ENCODE measurements at places on chromosomes 6 and 20. TPM values are rescaled to one million over a fixed set of nuclear protein-coding genes. Genes with fewer than 3 reads are reported as not detected.

DNA sequence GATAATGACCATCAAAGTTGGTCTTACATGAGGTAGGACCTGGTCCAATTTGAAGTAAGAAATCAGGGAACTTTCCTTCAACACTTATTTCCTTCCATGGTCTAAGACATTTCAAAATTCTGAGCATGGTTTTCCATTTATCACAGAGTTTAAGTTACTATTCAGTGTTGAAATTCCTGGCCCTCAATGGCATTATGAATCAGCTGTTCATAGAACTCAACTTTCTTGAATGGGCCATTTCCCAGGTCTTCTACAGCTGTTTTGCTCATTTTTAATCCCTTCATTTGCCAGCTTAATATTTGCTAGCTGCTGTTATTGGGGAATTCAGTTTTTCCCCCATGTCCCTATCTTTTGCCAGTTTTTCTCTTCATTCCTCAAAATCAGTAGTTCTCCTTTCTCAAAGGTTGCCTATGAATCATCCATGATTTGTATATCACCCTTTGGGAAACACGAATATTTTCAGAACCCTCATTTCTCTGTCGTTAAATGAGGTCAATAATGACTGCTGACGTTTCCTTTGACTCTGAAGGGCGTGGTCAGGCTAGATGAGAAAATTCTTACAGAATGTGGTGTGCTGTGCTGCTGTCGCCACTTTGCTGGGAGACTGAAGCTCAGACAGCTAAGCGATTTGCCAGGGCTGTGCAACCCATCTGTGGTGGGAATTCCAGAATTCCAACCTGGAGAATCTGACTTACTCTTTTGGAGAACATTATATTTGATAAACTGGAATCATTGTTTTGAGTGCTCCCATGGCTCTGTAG lies 216.5 kb upstream of the FLRT3 start:
- no peaks in the 10 kb centered on the region for H3K36me3 ChIP-seq
- H3K27me3 ChIP-seq: no peaks in the 10 kb centered on the region
- H3K4me1 ChIP-seq: no peaks in the 10 kb centered on the region
- no peak overlapping the region for H3K27ac ChIP-seq
- H3K4me3 ChIP-seq: no peak overlapping the region

- peak overlapping the region; percentile 64 for H3K4me3 ChIP-seq
- H3K4me1 ChIP-seq: peaks cover 5% of the 10 kb centered on the region
- peaks cover 16% of the 10 kb centered on the region for H3K27me3 ChIP-seq
- H3K27ac ChIP-seq: no peak overlapping the region
- H3K36me3 ChIP-seq: no peaks in the 10 kb centered on the region
Measured at GRCh38 chr20:44326391-44327159, 10.3 kb upstream of the R3HDML start.

GRCh38 chr6:147156799-147157382 lies 47.3 kb upstream of the STXBP5 start:
- no peak overlapping the region for H3K27ac ChIP-seq
- H3K4me1 ChIP-seq: peaks cover 4% of the 10 kb centered on the region
- H3K4me3 ChIP-seq: no peak overlapping the region
- no peaks in the 10 kb centered on the region for H3K27me3 ChIP-seq
- no peak for DNase-seq

DNA sequence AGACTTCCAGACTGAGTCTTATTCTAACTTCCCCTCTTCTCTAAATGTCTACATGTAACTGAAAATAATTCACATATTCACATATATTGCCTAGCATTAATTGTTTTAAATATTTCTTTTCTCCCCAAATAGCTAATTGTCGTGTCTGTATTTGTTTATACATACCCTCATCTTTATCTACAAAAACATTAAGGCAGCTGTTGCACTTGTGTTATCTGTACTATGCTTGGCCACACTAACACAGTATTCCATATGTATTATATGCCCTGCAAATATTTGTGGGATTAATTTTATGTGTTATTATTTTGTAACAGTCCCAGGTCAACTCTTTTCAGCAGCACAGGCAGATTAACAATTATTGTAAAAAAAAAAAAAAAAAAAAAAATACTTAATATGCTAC lies 11.7 kb downstream of the HDAC2 start:
- H3K4me3 ChIP-seq: no peak overlapping the region
- H3K36me3 ChIP-seq: peaks cover 29% of the 10 kb centered on the region
- peaks cover 21% of the 10 kb centered on the region for H3K4me1 ChIP-seq
- no peak for DNase-seq
- no peaks in the 10 kb centered on the region for H3K27me3 ChIP-seq
- no peak overlapping the region for H3K27ac ChIP-seq

DNA sequence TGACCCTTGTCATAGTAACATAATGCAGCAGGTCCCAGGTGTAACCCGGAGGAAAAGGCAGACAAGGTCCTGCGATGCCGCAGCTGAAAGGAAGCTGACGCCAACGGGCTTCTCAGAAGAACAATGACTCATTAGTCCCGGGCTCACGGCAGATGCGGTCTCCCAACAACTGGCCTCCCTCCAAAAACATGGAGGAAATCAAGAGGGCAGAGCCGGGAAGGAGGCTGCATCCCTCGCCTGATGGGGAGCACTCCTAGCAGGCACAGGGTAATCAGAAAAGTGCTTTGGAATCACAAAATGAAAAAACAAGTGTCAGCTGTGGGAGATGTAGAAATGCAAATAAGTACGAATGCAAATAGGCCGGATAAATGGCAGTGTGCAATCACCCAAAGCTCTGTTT lies 165.2 kb upstream of the AGPAT4 start:
- H3K4me3 ChIP-seq: peak overlapping the region; percentile 54
- H3K36me3 ChIP-seq: no peaks in the 10 kb centered on the region
- DNase-seq: peak; percentile 59
- peaks cover 39% of the 10 kb centered on the region for H3K4me1 ChIP-seq

GRCh38 chr6:69179681-69180080 lies 544.6 kb downstream of the ADGRB3 start:
- H3K27me3 ChIP-seq: no peaks in the 10 kb centered on the region
- H3K27ac ChIP-seq: no peak overlapping the region
- no peak for DNase-seq
- H3K4me3 ChIP-seq: no peak overlapping the region
- H3K36me3 ChIP-seq: no peaks in the 10 kb centered on the region

DNA sequence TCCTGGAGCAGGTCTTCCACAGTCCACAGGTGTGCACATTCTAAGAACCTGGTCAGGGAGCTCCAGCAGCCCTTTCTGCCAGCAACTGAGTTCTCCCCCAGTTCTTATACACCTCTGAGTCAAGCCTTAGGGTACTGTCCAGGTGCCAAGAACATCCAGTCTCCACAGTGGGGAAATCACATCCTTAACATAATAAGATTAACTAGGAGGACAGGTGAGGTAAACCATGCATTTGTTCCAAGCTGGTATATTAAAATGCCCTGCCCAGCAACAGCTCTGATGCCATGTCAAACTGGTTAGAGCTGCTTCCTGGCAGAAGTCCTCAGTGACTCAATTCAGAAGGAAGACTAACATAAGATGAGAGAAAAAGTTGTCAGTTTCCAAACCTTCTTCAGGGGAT lies 303.9 kb upstream of the SGK1 start:
- no peaks in the 10 kb centered on the region for H3K27me3 ChIP-seq
- DNase-seq: no peak
- no peaks in the 10 kb centered on the region for H3K36me3 ChIP-seq
- H3K4me1 ChIP-seq: peaks cover 3% of the 10 kb centered on the region

DNA sequence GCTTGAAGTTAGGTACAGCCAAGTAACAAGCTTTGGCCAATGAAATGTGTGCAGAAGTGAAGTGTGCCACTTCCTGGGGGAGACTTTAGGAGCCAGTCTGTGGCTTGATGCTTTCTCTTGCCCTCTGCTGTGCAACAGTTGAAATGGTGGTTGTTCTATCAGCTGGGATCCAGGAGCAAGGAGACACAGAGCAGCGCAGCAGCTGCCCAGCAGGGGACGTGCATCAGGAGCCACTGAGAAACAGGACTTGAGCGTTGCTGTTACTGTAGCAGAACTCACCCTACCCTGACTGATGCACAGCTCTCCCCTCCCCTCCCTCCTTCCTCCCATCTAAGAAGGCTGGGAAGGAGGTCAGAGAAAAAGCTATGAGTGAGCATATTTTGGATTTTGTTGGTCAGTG lies 18.9 kb upstream of the CCN5 start:
- H3K27me3 ChIP-seq: no peaks in the 10 kb centered on the region
- peaks cover 61% of the 10 kb centered on the region for H3K4me1 ChIP-seq
- H3K27ac ChIP-seq: peak overlapping the region; percentile 91
- H3K36me3 ChIP-seq: no peaks in the 10 kb centered on the region
- DNase-seq: no peak
- H3K4me3 ChIP-seq: no peak overlapping the region

DNA sequence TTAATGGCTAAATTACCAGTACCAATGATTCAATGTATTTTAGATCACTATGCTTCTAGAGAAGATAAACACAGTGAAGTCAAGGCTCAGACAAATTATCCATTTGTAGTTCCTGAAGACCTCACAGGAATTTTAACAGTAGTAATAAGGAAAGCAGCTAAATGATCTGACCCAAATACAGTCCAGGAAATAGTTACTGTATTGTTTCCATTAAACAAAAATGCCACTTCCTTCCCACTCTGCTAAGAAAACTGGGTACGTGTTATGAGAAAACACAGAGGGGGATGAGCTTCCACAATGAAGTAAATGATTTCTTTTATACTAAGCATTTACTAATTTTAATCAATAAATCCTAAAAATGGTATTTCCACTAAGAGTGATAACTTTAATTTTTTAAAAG lies 127.9 kb downstream of the CDK19 start:
- no peaks in the 10 kb centered on the region for H3K36me3 ChIP-seq
- no peak overlapping the region for H3K27ac ChIP-seq
- DNase-seq: no peak
- no peak overlapping the region for H3K4me3 ChIP-seq
- H3K27me3 ChIP-seq: no peaks in the 10 kb centered on the region
- H3K4me1 ChIP-seq: peaks cover 6% of the 10 kb centered on the region

DNA sequence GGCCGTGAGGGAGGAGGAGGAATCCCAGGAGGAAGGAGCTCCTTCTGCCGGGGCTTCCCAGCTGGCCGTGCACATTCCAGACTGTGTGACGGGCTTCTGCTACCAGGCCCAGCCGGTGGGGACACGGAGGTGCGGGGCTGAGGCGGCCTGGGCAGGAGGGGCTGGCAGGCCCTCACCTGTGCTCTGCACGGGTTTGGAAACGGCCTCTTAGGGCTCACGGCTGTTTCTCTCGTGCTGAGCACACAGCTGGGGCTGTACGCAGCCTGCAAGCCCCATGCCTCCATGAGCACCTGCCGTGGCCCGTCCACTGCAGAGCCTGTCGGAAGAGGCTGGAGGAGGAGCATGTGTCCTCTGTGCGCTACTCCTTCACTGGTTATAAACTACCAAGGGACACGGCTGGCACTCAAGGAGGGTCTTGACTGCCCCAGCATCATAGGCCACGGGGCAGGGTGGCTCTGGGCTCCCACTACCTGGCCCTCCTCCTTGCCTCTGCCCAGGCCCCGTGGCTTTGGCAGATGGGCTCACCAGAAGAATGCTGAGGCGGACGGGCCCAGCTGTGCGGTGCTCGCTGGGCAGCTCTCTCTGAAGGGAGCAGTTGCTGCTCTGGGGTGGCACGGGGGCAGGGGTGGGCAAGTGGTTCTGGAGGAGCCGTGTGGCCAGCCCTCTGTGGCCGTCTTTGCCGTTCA lies 15.8 kb downstream of the NPEPL1 start:
- DNase-seq: peak; percentile 7
- peaks cover 55% of the 10 kb centered on the region for H3K36me3 ChIP-seq
- H3K27ac ChIP-seq: no peak overlapping the region
- H3K4me3 ChIP-seq: no peak overlapping the region
- H3K4me1 ChIP-seq: no peaks in the 10 kb centered on the region

GRCh38 chr6:40817369-40817768 lies 221.7 kb downstream of the UNC5CL start:
- no peaks in the 10 kb centered on the region for H3K4me1 ChIP-seq
- DNase-seq: no peak
- no peak overlapping the region for H3K27ac ChIP-seq
- H3K36me3 ChIP-seq: no peaks in the 10 kb centered on the region

DNA sequence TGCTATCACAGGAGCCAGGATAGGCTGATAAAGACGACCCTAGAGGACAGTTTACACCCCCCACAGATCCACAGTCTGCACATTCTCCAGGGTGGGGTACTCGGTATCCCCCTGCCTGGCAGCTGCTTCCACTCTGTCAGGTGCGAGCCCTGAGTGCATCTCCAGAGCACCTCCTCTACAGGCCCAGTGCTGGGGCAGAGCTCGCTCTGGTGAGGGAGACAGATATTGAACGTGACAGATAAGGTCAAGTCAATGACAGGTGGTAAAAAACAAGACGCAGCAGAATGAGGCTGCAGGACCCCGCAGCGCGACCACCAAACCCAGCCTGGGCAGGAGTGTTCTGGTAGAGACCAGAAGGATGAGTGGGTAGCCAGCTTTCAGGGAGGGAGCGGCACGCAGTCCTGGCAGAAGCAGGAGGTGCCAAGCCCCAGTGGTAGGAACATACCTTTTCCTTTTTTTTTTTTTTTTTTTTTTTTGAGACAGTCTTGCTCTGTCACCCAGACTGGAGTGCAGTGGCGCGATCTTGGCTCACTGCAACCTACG lies 12.4 kb upstream of the MYL9 start:
- H3K4me1 ChIP-seq: no peaks in the 10 kb centered on the region
- H3K36me3 ChIP-seq: peaks cover 47% of the 10 kb centered on the region
- no peak for DNase-seq
- H3K27ac ChIP-seq: no peak overlapping the region
- H3K4me3 ChIP-seq: no peak overlapping the region

- H3K4me1 ChIP-seq: no peaks in the 10 kb centered on the region
- no peaks in the 10 kb centered on the region for H3K27me3 ChIP-seq
- H3K4me3 ChIP-seq: no peak overlapping the region
Measured at GRCh38 chr6:85771925-85772430, 129.3 kb upstream of the SYNCRIP start.

THBD gene
- 13.8 TPM for total RNA-seq

MYB gene
- 0.08 TPM for total RNA-seq
